ENCODE measurements at places on chromosomes 7 and 10.

DNA sequence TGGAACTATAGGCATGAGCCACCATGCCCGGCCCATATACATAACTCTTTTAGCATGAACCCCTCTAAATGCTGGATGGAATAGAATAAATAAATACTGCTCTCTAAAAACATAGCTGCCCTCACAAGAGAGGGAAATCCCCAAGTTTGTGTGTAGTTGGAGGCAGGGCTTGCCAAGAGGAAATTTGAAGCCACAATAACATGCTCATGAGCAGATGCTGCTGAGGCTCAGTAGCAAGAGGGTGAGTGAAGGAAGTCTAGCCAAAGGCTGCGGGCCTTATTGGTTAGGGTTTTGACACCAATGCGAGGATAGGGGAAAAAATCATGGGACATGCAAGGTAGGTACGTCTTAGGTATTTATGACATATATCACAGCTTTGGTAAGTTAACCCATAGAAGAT is 17.3 kb downstream of the TPK1 start:
- peak; percentile 21 for DNase-seq

DNA sequence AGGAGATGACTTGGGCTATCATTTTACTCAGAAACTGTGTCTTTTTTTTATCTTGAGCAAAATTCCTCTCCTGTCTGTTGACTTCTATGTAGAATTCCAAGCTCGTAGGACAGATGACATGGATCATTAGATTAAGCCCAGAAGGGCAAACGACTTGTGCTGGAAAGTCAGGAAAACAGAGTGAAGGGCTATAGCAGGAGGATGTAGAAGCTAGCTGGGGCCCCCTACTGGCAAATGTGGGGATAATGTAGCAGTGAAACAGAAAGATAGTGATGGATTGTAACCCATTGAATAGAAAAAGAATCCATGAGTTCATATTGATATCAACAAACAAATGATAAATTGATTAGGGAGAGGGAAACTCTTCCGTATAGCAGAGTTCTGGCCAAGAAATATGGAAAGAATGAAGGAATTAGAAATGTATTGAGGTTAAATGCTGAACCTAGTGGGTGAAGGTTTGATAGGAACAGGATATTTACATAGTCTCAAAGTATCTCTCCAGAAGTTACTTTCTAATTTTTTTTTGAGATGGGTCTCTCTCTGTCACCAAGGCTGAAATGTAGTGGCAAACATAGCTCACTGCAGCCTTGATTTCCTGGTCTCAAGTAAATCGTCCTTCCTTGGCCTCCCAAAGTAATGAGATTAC is 103.6 kb downstream of the LYZL1 start:
- peak; percentile 5 for DNase-seq

GRCh38 chr7:71970725-71971124 is 441.4 kb downstream of the CALN1 start:
- DNase-seq = no peak

GRCh38 chr7:15178065-15178464 is 275.5 kb upstream of the DGKB start:
- DNase-seq = no peak

DNA sequence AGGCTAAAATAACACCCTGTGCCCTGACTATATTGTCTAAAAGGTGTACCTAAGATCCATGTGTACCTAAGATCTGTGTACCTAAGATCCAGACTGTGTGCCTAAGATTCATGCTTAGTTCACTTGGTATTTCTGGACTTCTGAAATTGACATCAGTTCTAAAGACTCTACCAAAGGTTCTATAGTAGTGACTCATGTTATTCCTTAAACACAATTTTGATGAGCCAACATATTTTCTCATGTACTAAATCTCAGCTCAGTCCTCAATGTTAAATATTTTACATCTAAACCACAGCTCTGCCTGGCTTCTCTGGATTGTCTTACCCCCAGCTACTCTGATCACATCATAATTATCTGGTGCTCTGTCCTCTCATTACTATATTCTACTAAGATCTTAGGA is 802.3 kb upstream of the SORCS1 start:
- DNase-seq = no peak

GRCh38 chr10:71434760-71435394 is 38.2 kb downstream of the CDH23 start:
- DNase-seq = no peak

- DNase-seq = no peak
Measured at GRCh38 chr10:116733566-116733965, 8.8 kb downstream of the HSPA12A start.

DNA sequence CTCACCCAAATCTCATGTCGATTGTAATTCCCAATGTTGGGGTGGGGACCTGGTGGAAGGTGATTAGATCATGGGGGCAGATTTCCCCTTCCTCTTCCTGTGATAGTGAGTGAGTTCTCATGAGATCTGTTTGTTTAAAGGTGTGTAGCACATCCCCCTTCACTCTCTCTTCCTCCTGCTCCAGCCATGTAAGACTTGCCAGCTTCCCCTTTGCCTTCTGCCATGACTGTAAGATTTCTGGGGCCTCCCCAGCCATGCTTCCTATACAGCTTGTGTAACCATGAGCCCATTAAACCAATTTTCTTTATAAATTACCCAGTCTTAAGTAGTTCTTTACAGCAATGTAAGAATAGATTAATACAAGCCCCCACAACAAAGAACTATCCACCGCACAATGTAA is 109.9 kb upstream of the JAZF1 start:
- no peak for DNase-seq

DNA sequence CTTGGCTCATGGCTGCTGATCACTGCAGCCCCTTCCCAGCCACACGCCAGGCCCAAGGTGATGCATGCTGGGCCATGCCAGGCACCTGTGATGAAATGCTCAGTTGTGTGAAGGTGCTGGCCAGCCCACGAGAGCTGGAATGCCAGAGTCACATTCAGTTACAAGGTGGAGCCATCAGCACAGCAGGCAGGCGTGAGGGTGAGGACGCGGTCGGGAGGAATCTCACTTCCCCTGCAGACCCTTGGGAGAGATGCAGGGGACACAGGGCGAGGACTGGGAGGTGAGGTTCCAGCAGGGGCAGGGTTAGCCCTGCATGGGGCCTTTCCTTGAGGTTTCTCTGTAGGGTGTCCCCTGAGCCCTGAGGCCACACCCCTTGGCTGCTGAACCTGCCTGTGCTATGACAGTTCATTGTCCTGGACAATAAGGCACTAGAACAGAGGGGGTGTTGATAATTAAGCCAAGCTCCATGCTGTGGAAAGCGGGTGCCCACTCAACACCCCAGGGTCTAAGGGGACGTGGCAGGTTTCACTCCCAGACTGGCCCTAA is 82.4 kb downstream of the ADARB2 start:
- no peak for DNase-seq

DNA sequence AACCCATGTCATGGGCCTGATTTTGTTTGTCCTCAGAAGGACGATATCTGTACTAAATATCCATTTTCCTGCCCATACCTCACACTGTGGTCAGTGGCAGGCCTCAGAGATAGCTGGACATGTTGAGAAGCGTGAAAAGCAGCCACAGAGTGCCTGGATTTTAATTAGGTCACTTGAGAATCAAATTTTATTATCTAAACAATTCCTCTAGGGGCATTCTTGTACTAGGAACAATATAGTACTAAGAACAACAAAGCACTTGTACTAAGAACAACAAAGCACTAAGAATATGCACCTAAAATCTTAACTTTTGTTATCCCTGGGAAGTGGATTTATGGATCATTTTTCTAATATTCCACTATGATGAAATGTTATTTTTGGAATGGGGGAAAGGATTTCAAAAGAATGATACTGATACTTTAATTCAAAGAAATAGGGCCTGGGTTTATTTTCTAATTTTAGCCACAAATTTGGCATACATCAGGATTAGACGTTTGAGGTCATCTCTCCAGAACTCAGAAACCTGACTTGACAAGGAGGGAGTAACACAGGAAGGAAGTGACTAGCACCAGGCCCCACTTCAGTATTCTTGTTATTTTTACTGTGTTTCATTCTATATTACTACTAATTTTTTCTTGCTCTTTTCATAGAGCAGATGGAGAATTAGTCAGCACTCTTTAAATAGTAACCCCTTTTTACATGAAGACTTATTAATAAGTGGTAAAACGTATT is 112.2 kb downstream of the EXOC4 start:
- DNase-seq = no peak

- DNase-seq = no peak
Measured at GRCh38 chr7:135664046-135664589, 1.8 kb downstream of the STMP1 start.

DNA sequence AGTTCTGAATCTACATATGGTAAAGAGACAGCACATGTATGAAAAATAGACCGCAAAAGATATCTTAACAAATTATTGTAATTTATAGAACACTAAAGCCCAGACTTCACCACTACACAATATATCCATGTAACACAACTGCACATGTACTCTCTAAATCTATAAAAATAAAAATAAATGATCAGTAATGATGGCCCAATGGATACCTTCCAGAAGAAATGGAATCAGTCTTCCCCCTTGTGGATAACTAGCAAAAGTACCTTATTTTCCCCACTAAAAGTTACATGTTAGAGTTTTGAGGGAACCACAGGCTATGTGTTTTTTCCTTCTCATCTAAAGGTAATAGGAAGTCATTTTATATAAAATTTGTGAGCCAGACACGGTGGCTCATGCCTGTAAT is 25.7 kb downstream of the C7orf25 start:
- DNase-seq = no peak

DNA sequence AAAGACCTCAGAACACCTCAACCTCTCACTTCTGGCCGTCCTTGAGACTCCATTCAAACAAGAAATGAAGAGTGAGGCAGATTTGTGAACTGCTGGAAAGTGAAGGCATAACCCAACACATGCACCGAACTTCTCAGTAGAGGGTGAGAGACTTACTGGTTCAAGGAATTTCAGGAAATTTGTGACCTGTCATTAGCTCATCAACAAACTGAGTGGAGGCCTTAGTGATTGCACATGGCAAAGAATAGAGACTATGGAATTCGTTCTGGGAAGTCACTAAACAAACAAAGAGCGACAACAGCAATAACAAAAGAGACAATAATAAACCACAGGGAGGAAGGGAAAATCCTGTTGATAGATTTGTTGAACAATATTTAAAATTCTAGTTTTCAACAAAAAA is 125.0 kb upstream of the AKR1E2 start:
- DNase-seq = no peak

- DNase-seq = no peak
Measured at GRCh38 chr10:74223755-74224529, 72.9 kb downstream of the ADK start.

DNA sequence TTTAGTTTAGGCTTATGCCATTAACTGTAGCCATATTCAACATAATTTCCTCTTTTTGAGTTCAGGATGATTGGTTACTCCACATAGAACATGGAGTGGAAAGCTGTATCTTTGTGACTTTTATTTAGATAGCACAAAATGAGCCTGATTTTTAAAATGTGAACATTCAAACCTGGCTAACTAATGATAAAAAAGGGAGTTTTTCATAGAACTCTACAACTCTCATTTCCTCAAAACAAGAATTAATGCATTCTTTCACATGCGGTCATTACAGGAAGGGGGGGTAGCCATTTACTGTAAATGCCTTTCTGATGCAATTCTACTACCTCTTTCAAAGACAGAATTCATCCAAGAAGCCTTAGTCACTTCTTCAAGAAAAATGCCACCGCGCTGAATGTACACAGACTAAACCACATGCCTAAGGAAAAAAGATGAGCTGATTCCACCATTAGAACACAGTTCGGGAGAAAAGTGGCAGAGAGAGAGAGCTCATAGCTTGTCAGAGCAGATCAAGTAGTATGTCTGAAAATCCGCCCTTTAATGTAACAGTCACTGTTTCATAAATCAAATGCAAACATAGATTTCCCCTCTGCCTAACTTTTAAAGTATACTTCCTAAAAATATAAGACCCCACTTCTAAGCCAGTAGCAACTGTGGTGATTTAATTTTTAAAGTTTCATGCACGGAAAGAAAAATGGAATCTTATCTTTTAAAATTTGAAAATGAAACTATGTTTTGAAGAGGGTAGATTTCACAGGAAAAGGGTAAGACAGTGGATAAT is 226.4 kb upstream of the KLF14 start:
- no peak for DNase-seq

GRCh38 chr10:124242365-124242764 is 149.0 kb upstream of the CHST15 start:
- DNase-seq = no peak

GRCh38 chr7:19491371-19491770 is 217.5 kb downstream of the POLR1F start:
- DNase-seq = no peak

DNA sequence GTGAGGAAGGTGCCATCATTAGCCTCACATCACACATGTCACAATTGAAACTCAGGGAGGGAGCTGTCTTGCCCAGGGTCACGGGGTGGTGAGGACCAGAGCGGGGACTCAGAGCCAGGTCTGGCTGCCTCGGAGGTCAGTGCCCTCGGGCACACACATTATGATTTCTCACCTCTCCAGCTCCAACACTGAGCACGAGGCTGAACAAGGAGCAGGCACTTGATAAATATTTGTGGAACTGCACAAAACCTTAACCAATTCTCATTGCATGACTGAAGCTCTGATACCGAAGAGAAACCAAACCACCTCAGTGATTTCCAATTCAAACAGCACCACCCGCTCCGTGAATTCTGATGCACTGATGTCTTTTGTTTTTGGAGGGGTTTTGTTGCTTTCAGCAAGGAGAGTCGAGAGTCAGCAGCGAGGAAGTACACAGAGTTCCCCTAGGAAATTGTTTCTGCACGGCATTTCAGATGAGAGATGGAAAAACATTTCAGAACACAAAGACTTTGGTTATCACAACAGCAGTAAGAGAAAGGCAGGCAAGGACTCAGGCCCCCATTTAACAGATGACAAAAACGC is 55.3 kb upstream of the ZMIZ1 start:
- no peak for DNase-seq

- DNase-seq = no peak
Measured at GRCh38 chr7:132614428-132615318, 38.4 kb upstream of the PLXNA4 start.

DNA sequence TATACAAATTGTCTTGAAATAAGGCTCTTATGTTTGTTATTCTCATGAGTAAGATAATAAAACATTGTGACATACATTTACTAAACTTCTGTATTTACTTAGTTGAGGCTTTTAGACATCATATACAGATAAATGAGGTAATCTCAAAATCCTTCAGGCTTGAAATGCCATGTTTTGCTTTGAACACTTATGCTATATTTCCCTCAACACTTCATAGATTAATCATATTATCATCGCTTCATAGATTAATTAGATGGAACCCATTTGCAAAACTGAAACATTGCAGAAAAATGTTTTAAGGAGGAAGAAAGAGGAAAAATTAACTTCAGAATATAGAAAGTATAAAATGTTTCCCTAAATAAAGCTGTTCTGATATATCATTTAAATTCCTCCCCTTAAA is 165.0 kb upstream of the CNTNAP2 start:
- no peak for DNase-seq

Data from stimulated activated CD8-positive, alpha-beta memory T cell treated with anti-CD3 and anti-CD28 coated beads, Interleukin-4, amount 100 ng/mL, for 1 hour (primary cell).